ENCODE measurements at places on chromosomes 4 and X.

DNA sequence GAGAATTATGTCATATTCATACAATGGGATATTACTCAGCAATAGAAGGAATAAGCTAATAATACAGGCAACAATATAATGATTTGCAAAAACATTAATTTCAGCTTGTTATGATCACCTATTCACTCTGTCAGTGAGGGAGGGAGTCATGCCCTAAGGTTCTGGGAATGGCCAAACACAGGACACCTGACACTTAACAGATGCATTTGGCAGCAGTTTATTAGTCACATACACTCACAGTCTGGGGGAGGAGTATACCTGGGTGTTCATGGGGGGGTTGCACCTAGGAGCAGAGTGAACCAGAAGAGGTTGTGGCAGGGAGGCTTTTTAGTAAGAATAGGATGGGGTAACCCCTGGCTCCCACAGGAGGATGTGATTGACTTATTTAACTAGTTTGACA lies 38.3 kb downstream of the SERPINA7 start:
- no peak for DNase-seq

DNA sequence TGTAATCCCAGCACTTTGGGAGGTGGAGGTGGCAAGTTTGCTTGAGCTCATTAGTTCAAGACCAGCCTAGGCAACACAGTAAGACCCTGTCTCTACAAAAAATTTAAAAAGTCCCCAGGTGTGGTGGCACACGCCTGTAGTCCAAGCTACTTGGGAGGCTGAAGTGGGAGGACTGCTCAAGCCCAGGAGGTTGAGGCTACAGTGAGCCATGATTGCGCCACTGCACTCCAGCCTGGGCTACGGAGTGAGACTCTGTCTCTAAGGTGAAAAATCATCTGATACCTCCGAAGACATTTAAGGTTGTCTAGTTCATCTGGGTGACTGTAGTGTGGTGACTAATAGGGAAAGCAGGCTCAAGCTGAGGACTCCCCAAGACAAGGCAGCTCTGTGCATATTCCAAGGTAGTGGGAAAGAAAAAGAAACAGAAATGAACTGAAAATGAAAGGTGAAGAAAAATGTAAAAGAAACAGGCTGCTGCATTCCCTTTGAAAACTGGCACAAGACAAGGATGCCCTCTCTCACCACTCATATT lies 23.3 kb downstream of the FRYL start:
- no peak for DNase-seq

GRCh38 chr4:139972305-139972704 lies 181.7 kb downstream of the MAML3 start:
- no peak for DNase-seq

- DNase-seq, result no peak
Measured at GRCh38 chrX:69618803-69619202, 2.9 kb downstream of the EDA start.

- DNase-seq, result no peak
Measured at GRCh38 chrX:44876086-44876485, 3.1 kb downstream of the KDM6A start.

DNA sequence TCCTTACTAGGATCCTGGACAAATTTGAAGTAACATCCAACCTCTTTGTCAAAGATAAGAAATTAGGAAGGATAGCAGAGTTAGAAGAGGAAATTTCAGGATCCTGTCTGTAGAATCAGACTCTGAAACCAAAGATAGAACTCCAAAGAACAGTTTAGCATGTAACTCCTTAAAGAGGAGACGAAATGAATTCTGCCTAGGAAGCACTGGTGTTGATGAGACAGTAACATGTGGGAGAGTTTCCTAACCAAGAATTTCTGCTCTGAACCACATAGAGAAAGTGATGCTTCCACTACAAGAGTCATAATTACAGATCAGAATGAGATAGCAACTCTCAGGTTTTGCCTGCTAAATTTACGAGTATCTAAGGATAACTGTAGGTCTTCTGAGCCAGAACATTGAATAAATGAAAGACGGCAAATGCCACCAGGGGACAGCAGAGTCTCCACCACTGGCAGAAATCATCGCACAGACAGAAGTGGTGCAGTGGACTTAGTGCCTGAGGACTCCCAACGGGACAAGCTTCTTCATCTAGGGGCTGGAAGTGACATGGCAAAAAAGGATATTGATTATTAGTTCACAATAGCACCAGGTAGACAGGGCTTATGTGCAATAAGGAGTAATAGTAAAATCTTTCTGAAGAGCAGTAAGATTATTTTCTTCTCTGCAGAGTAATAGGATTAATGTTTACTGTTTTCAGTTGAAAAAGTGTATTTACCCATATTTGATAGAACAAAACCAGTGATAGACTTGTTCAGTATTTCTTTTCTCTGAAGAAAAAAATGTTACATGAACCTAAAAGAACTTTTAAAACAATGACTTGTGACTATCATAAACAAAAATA lies 6.7 kb upstream of the PPID start:
- DNase-seq, result peak; percentile 60

- DNase-seq, result no peak
Measured at GRCh38 chr4:16032396-16032770, 51.4 kb downstream of the PROM1 start.

DNA sequence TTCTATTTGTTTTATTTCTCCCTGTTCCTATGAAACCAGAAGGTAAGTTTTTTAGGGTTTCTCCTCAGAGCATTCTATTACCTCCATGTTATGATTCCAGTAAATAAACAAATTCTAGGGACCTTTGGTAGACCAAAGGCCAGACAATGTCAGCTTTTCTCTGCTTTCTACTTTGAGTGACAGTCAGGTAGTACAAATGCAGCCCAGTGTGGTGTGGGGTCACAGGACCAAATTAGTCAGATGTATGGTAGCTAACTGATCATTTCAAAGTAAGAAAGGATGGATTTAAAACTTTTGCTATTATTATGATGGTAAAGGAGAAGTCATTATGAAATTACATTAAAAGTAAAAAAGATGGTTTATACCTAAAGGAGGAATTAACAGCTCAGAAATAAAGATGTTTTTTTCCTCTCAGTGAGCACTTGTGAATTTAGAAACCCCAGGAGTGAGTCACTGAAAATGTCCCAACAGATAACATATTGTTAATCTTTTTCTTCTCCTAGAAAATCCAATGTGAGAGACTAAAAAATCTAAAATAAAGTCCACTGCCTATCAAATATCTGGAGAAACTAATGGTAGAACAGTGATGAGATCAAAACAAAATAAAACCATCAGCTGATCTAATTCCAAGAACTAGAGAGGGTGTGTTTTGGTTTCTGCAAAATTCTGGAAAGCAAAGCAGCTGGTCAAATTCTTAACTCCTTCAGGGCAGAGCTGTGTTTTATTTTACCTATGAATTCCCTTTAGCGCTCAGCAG lies 16.6 kb upstream of the KLHL2 start:
- no peak for DNase-seq

DNA sequence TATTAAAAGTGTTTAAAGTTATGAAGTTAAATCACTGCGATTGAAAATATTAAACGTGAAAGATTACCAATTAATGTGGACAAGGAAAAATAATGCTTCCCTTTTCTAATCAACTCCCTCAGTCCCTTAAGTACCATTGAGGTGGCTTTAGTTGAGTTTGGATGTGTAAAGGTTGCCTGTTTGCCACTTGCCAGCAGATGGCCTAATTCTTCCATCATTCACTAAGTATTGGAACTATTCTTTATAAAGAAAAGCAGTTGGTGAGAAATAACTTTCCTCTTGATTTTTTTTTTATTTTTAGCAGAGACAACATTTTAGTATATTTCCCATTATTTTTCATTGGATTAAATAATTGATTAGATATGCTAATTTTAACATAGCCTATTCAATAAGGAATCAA lies 295.9 kb upstream of the TACR3 start:
- no peak for DNase-seq

DNA sequence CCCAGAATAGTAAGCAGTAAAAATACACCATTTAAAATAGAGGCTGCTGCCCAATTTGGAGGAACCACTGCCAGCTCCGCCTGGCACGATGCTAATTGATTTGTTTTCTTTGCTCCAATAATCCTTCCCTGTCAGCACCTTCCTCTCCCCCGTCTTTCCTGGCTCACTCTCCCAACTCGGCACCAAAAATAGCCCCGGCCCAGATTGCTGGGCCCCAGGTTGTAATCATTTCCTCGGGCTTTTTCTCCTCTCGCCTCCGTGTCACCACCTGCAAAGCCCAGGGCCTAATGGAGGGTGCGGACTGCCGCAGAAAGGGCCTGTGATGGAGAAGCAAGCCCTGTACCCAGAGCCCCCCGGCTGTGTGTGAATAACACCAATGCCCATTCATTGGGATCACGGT lies 197.6 kb upstream of the PSAPL1 start:
- no peak for DNase-seq

DNA sequence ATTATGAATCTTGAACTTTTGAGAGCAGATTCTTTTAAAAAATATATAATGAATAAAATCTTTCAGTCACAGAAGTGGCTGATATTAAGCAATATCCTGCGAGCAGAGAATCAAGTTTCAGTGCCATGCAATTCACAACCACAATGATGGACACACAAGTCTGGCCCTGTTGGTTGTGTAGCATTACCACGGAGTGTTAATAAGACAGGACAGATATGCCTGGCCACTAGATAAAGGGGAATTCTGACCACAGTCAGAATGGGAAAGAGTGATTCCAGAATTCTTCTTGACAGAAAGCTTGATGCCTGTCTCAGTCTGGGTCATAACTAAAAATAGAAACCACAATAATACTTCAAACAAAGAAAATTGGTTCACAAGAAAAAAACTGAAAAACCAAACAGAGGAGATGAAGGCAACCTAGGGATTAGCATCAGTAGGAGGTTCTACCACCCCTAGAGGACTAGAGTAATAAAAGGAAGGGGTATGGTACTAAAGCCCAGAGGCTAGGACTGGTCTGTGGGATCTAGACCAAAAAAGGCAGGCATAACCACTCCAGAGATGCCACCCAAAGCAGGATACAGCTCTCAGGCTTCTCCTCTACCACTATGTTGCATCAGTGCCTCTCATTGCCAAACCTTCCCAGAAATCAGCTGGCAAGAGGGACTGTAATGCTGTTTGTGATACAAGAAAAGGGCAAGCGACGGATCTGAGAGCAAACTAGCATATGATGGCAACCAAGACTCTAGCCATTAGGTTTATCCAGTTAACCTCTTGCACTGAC lies 59.0 kb downstream of the RNF150 start:
- no peak for DNase-seq

DNA sequence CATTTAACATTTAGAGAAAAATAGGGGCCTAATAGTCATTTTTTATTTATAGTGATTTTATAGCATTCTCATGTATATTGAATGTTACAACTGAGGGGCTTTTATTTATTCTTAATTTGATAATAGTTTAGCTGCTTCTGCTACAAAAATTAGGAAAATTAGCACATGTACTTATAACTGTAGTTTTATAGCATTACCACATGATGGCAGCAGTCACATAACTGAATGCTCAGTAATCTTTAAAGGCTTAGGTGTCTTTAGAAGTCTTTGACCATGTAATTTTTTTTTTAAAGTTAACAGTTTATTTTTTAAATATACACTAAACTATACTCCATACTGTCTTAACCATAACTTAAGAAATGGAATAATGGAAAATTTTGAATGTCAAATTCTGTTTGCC lies 136.6 kb downstream of the STAG2 start:
- DNase-seq, result no peak

DNA sequence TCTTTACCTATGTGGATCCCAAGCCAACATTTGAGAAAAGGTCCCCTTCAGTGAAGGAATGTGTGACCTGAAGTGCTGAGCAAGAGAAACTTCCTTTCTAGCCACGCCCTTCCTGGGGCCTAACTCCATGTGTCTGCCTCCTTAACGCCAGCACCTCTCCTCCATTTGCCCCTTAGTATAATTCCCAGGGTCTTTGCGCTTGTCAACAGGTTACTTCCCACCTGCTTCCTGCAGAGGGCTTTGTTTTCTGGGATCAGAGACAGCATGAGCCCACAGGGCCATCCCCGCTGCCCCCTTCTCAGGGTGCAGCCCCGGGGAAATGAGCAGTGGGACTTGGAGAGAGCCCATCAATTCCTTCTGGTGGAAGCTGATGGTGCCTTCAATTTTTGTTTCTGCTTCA lies 45.9 kb upstream of the DRD5 start:
- no peak for DNase-seq

GRCh38 chrX:46755671-46756070 lies 3.2 kb downstream of the SLC9A7 start:
- no peak for DNase-seq

DNA sequence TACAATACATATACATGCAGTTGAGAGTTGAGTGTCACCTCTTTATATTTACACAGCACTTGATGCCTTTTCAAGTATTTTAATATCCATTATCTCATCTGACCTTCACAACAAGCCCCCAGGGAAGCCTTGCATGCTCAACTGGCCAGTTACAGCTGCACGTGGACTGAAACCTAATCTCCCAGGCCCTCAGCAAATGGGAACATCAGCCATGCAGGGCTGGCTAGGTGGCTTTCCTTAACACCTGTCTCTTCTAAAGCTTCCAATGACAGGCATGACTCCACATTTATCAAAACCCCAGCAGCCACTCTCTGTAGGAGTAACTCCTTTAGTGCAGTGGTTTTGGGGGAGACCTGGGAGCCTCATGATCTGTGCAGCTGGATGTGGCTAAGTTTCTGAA lies 56.4 kb downstream of the PHKA2 start:
- no peak for DNase-seq

- DNase-seq, result no peak
Measured at GRCh38 chrX:75748431-75748830, 36.6 kb downstream of the MAGEE2 start.

- DNase-seq, result no peak
Measured at GRCh38 chrX:12890467-12890866, 16.0 kb upstream of the TLR8 start.

- DNase-seq, result no peak
Measured at GRCh38 chr4:79298484-79298883, 27.4 kb downstream of the NAA11 start.

GRCh38 chr4:26715636-26716242 lies 131.9 kb downstream of the TBC1D19 start:
- DNase-seq, result no peak

DNA sequence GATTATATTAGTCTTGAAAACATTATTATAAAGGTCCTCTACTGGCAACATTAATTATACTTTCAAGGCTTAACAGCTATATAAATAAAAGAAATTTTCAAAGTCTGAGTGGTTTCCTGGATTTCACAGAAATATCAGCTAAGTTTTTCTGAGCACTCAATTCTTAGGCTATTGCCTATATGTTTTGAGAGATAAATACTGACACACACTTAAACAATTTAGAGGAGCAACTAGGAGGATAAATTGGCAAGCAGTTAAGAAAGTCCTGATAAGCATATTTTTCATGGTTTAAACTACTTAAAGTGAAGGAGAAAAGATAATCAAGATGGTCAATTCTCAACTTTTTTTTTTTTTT lies 2.7 kb upstream of the MGARP start:
- no peak for DNase-seq

DNA sequence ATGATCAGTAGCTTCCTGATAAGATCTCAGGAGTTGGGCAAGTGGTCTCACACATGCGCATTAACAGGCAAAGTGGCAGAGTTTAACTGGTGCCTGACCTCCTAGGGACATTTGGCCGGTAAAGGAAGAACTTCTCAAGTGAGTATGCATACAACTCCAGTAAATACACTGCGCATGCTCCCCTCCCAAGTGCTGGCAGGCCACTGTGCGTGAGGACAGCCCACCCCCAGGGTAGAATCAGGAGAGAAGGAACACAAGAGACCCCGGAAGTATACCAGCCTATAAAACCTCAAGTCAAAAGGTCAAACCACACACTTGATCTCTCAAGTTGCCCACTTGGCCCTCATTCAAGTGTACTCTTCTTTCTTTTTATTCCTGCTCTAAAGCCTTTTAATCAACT lies 225.5 kb upstream of the ANKRD50 start:
- no peak for DNase-seq

GRCh38 chr4:22661443-22661842 lies 31.3 kb upstream of the GBA3 start:
- DNase-seq, result no peak
